Mesothelial cell of epicardium (in vitro differentiated cells): ENCODE measurements at places on chromosomes 1 and 21.

DNA sequence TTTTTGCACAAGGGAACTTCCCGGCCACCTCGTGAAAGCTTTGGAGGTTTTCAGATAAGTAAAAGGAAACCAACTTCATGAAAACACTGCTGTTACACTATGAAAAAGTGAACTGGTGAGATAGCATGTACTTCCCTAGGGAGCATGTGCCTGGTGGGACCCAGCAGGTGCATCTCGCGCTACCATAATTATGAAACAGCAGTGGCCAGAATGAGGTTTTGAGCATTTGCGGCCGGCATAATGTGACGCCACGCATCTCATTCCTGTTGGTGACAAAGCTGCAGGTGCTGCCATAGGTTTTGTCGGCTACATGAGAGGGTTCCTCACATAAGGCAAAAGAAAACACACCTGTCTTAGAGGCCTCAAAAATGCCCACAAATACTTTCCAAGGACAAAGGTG is 1.7 kb downstream of the KRTAP10-3 start:
- DNase-seq: no peak

DNA sequence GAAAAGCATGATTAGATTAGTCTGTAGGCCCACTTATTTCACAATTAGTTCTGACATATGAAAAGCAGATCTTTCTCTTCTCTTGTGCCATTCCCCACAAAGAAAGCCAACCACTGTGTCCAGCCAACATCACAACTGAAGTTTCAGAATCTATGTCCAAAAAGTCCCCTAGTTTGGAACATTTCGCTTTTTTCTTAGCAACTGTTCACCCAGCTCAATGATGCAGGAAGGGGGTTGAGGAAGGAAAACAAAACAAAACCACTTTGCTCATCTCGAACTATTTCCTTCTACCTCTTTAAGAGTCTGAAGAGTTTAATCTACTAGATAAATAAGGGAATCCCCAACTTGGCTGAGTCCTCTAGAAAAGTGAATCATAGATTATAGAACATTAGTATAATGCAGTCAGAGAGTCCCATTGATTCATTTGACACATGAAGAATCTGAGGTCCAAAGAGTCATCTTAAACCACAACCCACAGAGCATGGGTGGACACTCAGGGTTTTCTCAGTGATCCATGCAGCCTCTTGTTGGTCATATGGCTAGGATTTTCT is 159.3 kb upstream of the SGIP1 start:
- no peak for DNase-seq

DNA sequence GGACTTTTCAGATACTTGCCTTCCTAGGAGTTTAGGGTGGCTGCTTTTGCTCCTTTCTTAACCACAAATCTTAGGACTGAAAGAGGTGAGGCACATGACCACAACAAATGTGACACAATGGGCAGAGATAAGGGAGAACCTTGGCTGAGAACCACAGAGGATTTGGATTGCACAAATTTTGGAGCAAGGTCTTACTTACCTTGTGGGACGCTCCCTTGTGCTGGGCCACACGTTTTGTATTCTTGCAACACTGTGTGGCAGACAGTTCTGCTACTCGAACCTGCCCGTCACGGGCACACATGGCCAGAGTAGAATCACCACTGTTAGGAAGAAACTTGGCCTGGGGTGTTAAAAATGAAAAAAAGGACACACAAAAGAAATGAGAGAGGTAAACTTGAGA is 23.9 kb downstream of the DCAF8 start:
- DNase-seq: no peak

DNA sequence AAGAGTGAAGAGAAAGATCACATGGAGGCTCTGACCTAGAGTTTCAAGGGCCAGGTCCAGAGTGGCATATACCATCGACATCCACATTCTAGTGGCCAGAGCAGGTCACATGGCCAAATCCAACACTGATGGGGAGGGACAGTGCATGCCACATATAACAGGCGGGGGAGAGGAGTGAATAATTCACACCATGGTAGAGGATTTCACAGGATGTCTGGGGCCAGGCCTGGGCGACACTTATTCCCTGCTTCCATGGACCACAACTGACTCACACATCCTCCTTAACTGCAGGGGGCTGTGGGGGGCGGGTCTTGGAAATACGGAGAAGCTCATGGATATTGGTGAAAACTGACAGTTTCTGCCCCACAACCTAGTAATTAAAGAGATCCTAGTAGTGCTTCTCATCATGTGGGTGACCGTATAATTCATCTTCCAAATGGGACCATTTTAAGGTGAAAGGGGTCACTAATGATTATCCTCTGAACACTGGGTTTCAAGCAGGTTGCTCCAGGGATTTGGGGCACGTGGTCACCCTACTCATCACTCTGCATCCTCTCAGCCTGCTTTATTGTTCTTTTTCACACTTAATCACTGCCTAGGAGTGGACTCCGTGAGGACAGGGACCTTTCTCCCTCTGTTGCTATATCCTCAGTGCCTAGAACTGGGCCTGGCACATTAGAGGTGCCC is 44.0 kb downstream of the IGSF21 start:
- DNase-seq: no peak

- DNase-seq: no peak
Observed at GRCh38 chr1:54624466-54625464, 1.4 kb upstream of the FAM151A start.

DNA sequence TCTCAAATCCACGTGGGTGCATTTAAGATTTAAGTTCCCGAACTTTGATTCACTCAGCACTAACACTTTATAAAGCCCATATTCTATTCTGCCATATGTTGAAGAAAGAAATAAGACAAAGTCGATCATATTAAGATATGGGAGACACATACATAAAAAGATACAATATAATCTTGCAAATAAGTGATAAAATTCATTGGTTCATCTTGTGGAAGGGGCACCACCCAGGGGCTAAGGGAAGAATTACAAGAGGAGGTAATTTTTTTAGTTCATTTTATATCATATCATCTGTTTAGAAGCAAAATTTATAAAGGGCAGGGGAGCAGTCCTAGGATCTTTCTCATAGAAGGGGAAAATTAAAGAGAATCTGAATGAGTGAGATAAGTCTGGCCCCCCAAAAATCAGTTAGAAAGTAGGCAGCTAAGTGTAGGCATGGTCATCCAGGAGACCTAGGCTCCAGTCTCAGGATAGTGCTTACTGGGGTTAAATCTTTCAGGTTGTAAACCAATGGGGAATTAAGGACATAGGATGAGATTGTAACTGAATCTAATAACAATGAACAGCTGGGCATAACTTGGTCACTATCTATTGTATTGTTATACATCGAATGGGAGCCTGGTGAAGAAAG is 124.2 kb upstream of the L1TD1 start:
- DNase-seq: no peak

DNA sequence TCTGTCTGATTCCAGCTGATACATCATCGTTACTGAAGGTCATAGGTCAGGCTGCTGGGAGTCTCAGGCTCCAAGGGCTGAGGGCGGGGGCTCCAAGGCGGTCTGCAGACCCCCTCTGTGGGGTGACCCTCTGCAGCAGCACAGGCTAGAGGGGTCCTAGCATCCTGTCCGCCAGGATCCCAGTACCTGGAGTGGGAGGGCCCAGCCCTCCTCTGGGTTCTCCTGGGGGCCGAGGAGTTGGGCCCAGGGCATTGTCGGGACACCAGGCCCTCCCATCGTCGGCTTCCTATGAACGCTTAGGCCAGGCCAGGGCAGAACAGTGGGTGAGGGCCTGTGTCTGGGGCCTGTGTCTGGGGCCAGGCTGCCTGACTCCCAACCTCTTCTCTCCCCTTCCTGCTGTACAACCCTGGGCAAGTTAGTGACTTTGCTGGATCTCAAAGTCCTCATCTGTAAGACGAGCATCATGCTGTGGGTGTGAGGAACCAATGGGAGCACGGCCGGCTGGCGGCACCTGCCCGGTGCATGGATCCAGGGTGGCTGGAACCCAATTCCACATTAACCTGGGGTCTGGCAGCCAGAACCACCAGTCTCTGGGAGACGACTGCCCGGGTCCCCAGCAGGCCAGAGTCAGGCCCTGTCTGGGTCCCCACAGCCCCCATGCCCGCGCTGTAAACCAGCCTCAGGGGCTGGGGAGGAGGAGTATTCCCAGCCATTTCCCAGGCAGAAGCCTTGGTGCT is 56.2 kb upstream of the COL18A1 start:
- DNase-seq: no peak

DNA sequence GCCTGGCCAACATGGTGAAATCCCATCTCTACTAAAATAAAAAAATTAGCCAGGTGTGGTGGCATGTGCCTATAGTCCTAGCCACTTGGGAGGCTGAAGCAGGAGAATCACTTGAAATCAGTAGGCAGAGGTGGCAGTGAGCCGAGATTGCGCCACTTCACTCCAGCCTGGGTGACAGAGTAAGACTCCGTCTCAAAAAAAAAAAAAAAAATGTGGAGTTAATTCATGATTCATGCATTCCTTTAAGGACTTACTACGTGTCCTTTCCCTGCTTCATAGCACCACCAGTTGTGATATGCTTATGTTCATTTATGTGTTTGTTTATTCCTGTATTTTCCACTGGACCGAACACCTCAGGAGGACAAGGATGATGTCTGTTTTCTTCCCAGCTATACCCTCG is 12.7 kb upstream of the PRELP start:
- DNase-seq: no peak

DNA sequence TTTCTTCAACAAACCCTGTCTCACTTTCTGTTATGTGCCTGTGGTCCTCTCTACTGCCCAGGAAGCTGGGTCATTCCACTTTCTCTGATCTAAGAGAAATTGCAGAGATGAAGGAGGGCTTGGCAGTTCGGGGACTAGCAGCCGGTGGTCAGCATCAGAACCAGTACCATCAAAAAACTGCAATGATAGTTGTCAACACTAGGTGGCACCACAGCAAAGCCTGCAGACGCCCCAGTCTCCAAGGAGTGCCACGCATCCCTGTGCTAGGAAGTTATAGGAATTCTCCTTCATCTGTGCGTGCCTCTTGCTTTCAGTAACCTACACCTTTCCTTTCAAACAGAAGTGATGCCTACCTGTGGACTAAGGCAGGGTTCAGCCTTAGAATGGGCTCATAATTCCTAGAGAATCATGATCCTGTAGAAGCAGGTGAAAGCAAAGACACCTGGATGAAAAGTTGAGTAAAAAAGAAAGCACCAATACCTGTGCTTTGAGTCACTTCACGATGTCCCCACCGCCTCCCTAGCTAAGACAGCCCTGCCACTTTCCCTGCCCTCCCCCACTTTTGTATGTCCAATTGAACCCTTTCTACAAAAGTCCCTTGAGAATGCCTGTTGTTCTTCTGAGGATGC is 129.2 kb downstream of the ADAMTS1 start:
- no peak for DNase-seq

- DNase-seq: no peak
Observed at GRCh38 chr1:245968775-245969174, 538.3 kb downstream of the SMYD3 start.

- no peak for DNase-seq
Observed at GRCh38 chr1:20169932-20170331, 16.0 kb upstream of the UBXN10 start.

DNA sequence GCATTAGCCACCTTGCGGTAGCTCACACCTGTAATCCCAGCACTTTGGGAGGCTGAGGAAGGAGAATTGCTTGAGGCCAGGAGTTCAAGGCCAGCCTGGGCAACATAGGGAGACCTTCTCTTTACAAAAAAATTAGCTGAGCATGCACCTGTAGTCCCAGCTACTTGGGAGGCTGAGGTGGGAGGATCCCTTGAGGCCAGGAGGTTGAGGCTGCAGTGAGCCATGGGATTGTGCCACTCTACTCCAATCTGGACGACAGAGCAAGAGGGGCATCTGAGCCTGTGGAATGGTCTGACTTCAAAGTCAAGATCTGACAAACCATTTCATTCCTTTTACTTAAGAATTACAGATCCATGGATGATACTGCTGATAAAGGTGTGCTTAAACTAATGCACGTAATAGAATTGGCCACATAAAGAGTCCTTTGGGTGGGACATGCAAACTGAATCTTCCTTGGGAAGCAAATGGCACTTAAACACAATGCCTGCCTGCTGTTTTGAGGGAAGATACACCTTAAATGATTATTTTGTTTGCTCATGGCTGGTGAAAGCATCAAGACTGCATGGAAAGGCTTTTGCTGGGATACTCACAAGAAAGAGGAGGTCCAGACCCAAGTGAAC is 2.5 kb upstream of the TMEM201 start:
- no peak for DNase-seq

GRCh38 chr1:97581614-97582051 is 339.2 kb downstream of the DPYD start:
- no peak for DNase-seq

DNA sequence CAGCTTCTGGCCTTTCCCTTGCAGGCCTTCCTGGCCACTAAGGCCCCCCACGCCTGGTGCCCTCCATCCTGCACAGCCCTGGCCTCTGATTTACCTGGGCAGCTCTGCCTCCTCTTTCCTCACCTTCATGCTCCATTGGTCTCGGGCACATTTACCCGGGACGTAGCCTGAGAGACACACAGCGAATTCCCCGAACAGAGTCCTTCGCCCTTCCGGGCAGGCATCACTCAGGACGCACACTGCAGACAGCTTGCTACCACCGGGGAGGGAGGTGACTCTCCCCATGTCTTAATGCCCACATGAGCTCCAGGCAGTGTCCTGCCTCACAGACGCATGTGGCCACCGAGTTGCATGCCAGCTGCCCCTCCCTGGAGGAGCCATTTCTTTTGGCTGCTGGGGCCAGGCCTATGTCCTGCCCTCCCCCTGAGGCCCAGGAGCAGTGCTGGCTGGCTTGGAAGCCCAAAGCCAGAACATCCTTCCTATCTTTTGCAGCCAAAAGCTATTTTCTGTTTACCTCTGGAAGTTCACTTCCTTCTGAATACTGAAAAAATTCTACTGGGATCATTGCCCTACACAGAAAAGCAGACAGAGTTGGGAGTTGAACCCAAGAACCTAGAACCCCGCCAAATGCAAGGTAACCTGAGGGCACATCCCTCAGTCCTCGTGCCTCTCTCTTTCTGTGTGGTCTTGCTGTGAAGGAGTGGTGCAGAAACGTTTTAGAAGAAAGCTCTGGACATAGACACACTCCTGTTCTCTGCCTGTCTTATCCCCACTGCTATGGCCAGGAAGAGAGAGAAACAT is 209.5 kb downstream of the TOMM20 start:
- no peak for DNase-seq

GRCh38 chr1:96233422-96233821 is 488.2 kb upstream of the PTBP2 start:
- no peak for DNase-seq

- no peak for DNase-seq
Observed at GRCh38 chr1:27100335-27101053, 54.4 kb downstream of the SLC9A1 start.

- no peak for DNase-seq
Observed at GRCh38 chr1:215923129-215923824, 356.2 kb downstream of the KCTD3 start.

- no peak for DNase-seq
Observed at GRCh38 chr1:208069908-208070307, 159.0 kb upstream of the CD34 start.
